ENCODE measurements at places on chromosomes 16 and 17.

DNA sequence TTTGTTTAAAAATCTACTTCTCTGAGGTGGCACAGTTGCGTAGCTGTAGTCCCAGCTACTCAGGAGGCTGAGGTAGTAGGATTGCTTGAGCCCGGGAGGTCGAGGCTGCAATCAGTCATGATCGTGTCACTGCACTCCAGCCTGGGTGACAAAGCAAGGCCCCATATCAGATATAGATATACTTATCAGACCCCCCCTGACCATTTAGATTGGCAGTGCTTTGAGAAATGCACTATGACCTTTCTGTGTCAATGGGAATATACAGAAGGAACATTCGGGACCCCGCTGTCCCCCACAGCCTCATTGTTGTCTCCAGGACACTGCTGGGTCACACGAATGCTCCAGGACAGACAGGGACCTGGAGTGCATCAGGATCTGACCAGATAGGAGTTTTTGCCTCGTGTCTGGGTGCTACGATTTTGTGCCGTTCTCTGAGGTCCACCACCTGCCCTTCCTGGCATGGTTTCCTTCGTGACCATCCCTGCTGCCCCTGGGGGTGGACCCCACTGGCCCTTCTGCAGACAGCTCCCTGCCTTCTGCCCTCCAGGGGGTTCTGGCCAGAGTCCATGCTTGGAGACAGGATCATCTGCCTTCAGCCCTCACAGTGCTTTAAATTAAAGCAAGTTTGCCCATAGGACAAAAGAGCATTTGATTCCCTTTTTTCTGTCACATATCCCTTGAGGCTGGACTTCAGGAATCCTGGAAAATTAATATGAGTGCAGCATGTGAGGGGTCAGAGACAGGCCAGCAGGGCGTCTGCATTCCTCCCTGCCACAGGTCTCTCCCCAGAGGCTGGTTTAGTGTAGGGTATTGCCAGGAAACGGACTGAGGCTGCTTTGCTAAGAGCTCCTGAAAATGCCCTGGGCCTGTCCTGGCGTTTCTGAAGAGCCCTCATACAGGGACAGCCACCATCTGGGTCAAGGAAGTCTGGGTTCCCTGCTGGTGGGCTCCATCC, 19.3 kb downstream of the PLD6 start:
- DNase-seq: no peak

- DNase-seq: no peak
Observed at GRCh38 chr16:69382421-69382820, 3.4 kb downstream of the TERF2 start.

DNA sequence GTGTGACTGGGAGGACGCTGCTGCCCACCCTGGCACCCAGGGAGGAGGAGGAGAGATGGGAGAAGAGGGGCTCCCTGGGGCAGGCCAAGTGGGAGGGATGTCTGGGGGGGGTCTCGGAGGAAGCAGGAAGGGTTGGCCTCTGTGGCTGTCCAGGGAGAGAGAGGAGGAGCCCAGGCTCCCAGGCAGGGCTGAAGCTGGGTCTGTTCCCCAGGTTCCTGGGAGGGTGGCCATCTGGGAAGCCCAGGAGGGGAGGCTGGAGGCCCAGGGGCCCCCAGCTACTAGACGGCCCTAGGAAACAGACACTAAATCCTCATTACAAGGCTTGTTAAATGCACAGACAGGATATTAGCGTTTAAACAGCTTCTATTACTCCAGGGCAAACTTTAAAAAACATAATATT, 139.8 kb downstream of the ENGASE start:
- DNase-seq: no peak

DNA sequence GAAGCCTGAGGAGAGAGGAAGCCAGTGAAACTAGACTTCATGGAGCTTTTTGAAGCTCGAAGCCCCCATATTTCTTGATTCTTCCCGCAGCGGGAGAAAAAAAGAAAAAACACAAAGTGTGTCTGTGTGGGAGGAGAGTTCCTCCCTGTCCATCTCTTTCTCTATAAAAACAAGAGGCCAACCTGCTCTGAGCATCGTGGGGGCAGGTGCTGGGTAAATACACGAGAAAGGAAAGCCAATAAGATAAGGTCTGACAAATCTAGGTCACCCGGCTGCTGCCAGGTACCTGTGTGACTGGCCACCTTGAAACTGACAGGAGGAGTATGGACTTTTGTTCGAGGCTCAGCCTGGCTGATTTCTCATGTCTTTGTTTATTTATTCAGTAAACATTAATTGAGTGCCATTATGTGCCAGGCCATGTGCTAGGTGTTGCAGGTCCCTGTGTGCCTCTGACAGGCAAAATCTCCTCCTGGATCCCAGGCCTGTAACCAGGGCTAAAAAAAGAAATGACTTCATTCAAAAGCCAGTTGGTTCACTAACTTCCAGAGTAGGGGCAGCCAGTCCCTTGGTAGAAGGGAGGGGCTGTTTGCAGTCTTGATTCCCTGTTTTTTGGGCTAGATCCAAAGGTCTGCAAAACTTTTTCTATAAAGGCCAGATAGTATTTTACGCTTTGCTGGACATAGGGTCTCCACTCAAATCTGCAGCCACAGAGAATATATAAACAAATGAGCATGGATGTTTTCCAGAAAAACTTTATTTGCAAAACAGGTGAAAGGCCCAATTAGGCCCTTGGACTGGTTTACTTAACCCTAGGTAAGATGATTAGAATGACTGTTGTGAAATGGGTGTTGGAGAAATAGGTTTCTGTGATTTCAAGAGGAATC, 35.6 kb downstream of the YPEL2 start:
- no peak for DNase-seq

DNA sequence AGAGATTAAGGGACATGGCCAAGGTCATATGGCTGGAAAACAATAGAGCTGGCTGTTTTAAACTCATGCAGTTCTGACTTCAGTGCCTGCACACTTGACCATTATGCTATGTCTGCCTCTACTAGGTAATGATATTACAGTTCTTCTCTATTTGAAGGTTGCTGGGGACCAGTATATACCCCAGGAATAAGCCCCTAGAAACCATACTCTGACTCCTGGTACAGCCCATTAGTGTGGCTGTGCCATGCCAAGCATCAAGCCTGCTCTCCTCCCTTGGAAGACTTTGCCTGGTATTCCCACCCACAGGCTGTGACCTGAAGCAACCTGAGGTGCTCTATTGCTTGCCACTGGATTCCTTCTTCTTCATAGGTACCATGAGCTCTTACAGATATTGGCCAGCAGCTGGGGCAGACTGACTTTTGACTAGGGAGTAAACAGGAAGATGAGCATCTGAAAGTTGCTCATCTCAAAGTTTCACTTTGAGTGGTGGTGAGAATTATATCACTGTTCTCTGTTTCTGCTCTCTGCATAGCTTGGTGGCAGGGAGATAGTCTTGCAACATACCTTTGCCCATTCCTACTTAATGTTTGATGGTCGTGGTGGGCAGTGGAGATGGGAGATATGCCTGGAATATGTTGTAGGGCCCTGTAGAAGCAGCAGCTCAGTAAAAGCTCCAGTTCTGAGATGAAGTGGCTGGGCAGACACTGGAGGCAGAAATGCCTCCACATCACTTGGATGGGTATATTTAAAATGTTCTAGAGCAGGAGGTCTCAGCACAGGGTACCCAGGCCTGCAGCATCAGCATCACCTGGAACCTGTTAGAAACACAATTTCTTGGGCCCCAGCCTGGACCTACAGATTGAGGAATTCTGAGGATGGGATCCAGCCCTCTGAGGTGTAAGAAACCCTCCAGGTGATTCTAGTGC, 274.7 kb downstream of the HS3ST4 start:
- DNase-seq: peak; percentile 55

GRCh38 chr17:56785405-56785804, 48.3 kb downstream of the C17orf67 start:
- peak; percentile 22 for DNase-seq

GRCh38 chr16:69471121-69471520, 46.7 kb downstream of the CYB5B start:
- no peak for DNase-seq
